Activated naive CD8-positive, alpha-beta T cell treated with anti-CD3 and anti-CD28 coated beads for 36 hours (primary cell): ENCODE measurements at places on chromosomes 4 and X. TPM values are rescaled to one million over a fixed set of nuclear protein-coding genes. Genes with fewer than 3 reads are reported as not detected.
A peak's percentile ranks its signal among the peaks of the same experiment; 100 is the strongest.

The NWD2 gene
- not detected for total RNA-seq

GRCh38 chr4:89110986-89111832 is at the start of gene TIGD2:
Gene TIGD2 (plus strand): TSS chr4:89111533. CDS start chr4:89112975, 1,442 bp downstream.
- peak; percentile 87 for DNase-seq

DNA sequence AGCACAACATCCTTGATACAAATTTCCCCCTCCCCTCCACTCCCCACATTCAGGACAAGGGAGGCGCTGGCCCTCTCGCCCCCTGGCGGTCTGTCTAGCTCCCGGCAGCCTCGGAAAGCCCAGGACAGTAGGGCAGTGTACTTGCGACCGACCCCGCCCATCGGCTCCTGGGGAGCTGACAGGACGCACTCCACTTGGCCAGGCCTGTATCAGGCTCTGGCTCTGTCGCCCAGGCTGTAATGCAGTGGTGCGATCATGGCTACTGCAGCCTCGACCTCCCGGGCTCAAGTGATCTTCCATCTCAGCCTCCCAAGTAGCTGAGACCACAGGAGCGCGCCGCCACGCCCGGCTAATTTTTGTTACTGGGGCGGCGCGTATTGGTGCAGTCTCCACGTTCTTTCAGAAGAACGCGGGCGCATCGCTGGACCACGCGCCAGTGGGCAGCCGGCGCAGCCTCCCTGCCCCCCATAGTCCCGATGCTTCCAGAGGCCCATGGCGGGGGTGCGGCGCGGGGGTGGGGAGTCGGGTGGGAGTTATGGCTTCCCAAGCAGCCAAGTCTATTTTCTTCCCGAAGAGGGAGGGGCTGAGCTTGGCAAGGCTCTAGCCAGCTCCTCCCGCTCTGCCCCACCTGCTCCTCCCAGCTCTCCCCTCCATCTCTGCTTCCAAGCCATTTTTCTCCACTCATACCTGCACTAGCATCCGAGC is 7.8 kb upstream of the AKAP14 start:
- DNase-seq: peak; percentile 68

The DDX53 gene
- total RNA-seq: not detected

GRCh38 chr4:46870411-46870810 is 38.6 kb downstream of the COX7B2 start:
- DNase-seq: no peak

The FAM236A gene
- not detected for total RNA-seq

DNA sequence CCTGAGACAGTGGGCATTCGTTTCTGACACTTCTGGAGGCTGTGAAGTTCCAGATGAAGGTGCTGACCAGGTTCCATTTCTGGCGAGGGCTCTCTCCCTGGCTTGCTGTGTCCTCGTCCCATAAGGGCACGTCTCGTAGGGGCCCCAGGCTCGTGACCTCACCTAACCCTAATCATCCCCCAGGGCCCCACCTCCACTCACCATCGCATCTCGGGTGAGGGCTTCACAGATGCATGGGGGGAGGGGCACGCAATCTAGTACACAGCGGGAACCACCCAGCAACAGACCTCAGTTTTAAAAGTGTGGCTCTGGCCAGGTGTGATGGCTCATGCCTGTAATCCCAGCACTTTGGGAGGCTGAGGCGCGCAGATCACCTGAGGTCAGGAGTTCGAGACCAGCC is 22.1 kb downstream of the PDE6B start:
- no peak for DNase-seq

The ITM2A gene
- 60.5 TPM for total RNA-seq

The NEUROG2 gene
- total RNA-seq: not detected

The SSX4B gene
- total RNA-seq: not detected

DNA sequence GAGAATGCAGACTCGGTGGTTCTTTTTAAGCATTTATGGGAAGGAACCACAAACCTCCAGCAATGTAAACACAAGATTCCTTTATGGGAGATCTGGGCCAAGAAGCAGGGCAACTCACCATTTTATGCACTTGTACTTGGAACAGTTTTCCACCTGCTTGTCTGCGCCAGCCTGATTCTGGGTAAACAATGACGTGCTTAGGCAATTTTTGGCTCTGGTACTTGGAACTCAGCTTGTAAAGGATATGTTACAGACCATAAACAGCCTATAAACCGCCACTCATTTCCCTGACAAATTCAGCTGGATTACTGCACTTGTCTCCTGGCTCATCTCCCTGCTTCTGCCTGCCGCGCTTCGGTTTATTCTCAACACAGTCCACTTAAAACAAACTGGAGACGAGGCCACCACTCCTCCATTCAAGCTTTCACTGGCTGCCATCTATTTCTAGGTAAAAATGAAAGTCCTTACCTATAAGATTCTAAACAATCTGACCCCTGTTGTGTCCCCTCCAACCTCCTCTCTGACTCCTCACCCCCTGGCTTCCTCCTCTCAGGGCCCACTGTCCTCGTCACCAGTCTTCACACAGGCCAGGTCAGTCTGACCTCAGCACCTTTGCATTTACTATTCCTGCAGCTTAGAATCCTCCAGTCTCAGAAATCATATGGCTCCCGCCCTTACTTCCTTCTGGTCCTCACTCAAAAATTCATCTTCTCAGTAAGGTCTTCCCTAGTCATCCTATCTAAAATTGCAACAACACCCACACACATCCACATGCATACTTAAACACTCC is 205.9 kb upstream of the GALNT7 start:
- DNase-seq: no peak

GRCh38 chr4:98260047-98260578 is 1.1 kb upstream of the RAP1GDS1 start:
- peak; percentile 36 for DNase-seq

- DNase-seq: no peak
Measured at GRCh38 chr4:18366892-18367291, 345.3 kb upstream of the LCORL start.

DNA sequence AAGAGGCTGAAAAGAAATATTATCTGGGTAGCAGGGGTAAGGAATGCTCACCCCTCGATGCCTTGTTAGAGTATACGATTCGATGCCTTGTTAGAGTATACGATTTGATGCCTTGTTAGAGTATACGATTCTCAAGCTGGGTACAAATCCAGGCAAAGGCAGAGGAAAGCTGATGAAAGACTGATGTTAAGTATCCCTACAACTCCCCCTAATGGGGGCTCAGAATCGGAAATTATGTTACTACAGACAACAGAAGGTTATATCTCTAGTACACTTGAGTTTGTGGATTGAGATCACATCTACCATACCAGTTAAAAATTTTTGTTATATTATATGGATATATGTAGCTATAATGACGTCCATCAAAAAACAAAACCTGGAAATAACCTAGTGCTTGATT is 4.8 kb downstream of the LRRC66 start:
- no peak for DNase-seq

GRCh38 chr4:87019246-87019791 is 84.5 kb downstream of the AFF1 start:
- no peak for DNase-seq

GRCh38 chr4:105274504-105274903 is 127.8 kb downstream of the TET2 start:
- DNase-seq: no peak

- no peak for DNase-seq
Measured at GRCh38 chr4:103076747-103077347, at the start of gene SLC9B2. Gene SLC9B2 (minus strand): TSS chr4:103076761. CDS start chr4:103067550, 9,211 bp downstream.

DNA sequence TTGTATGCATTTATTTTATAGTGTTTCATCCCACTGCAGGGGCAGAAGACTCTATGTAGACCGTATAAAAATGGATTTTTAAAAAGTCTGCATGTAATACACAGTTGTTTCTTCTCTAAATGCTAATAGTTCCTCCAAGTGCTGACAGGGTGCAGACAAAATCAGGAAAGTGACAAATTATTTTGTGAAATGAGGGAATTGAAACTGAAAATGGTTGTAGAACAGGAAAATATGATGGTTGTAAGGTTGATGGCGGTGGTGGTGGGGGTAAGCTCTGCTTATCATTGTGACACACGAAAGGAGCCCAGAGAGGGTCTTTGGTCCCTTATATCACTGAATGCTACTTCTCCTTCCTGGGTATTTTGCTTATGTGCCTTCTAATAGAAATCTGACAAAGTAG is 4.3 kb downstream of the IL15 start:
- DNase-seq: no peak

DNA sequence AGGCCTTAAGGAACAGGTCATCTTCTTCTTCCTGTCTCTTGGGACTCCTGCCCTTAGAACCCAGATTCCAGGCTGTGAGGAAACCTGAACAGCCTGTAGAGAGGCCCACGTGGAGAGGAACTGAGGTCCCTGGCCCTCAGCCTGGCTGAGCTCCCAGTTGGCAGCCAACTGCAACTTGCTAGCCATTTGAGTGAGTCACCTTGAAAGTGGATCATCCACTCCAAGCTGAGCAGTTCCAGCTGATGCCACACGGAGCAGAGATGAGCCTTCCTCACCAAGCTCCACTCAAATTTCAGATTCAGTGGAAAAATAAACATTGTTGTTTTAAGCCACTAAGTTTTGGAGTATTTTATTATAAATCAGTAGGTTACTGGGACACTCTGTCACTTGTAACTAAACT is 392.5 kb downstream of the BCOR start:
- no peak for DNase-seq

DNA sequence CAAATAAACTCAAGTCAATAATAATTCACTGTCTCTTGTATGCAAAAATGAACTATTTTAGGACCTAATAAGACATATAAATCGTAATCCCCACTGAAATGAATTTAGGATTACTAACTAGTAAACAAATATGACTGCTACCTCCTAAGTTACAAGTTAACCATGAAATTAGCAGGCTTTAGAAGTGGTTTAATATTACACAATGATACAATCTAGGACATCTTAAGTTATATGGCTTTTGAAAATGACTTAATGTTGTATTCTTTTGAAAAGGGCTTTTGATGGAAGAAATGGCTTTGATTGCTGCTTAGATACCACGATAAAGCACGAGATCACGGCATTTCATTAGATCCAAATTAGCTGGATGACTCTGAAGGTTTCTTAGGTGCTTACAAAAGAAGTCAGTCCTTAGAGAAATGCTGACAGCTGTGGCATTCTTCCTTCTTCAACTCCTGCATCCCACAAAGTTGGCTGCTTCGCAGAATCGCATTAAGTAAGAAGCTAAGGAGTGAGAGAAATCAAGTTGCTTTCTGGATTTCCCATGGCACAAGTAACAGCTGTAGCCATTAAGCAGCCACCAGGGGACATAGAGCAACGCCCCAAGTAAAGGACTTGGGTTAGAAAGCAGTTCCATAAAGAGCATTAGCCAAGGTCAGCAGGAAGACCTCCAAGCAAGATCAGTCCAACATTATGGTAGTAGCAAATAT is 6.9 kb downstream of the SLC10A7 start:
- DNase-seq: no peak

- DNase-seq: no peak
Measured at GRCh38 chr4:121030711-121031110, 41.6 kb downstream of the NDNF start.

GRCh38 chrX:8447368-8447767 is 17.3 kb upstream of the VCX3B start:
- no peak for DNase-seq

DNA sequence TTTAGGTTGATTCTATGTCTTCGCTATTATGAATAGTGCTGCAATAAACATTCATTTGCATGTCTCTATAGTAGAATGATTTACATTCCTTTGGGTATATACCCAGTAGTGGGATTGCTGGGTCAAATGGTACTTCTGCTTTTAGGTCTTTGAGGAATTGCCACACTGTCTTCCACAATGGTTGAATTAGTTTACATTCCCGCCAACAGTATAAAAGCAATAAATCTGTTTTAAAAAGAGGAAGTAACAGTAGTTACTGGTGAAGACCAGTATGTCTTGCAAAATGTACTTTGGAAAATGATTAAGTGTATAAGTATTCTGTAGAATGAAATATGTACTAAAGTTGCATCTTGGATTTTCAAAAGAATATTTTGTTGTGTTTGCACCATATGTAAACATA is 77.3 kb downstream of the SHROOM4 start:
- DNase-seq: no peak

The SCFD2 gene
- total RNA-seq: 21.9 TPM

The PAGE4 gene
- total RNA-seq: not detected

The ADRA2C gene
- not detected for total RNA-seq

- DNase-seq: peak; percentile 20
Measured at GRCh38 chr4:107931775-107932321, 499 bp downstream of the CYP2U1 start.

DNA sequence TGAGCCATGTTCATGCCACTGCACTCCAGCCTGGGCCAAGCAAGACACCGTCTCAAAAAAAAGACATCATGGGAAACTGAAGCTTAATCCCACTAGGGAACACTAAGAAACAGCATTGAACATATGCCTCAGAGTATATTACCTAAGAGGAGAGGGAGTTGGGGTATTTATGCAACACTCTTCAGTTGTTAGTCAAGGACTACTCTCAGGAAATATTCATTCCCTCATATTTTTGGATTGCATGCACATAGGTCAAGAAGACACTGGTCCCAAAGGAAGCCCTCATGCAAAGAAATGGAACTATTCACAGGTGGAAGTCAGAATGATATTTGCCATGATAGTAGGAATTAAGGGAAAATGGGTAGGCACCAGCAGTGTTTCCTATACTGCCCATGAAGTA is 22.8 kb upstream of the PAPSS1 start:
- DNase-seq: no peak

- no peak for DNase-seq
Measured at GRCh38 chr4:8326206-8326605, 56.7 kb downstream of the HTRA3 start.

The ATP1B4 gene
- not detected for total RNA-seq

DNA sequence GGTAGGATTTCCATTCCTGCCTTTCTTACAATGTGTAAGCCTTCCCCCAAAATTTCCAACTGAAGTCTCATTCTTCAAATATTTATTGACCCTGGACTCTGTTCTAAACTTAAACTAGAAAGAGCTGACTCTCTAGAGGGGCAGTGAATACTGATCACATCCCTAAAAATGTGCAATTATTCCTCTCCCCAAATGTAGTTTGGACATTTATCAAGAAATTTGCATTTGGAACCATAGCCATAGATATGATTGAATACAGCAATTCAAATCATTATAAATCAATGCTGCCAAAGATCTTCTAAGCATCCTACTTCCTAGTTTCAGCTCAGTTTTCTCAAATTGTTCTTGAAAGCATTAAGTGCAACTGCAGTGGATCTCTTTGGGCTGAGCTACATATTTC is 525.7 kb downstream of the RAB28 start:
- no peak for DNase-seq

- no peak for DNase-seq
Measured at GRCh38 chr4:20403846-20404245, 152.1 kb downstream of the SLIT2 start.

DNA sequence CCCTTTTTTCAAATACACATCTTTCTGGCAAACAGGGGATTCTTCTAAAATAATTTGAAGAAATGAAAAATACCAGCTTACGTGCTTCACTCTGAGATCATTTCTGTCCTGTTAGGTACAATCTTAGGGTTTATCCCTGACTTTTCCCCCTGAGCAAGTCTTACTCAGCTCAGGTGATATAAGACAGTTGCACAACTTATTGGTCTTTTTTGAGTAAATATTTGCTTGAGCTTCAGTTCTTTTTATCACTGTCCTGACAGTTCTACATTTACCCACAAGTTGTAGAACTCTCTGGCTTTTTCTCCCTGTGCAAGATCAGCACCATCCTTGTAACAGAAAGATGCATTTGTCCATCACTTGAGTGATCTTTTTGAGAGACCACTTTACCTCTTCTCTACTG is 84.9 kb downstream of the MID1IP1 start:
- no peak for DNase-seq
